ENCODE measurements at places on chromosomes 7 and 10.

DNA sequence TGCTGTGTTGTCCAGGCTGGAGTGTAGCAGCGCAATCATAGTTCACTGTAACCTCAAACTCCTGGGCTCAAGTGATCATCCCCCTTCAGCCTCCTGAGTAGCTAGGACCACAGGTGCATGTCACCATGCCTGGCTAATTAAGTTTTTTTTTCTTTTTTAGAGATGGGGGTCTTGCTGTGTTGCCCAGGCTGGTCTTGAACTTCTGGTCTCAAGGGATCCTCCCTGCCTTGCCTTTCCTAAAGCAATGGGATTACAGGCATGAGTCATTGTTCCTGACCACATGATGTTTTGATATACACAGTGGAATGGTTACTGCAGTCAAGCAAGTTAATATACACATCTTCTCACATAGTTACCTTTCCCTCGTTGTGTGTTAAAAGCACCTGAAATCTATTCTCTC, 140.3 kb downstream of the GPR85 start:
- no peak for DNase-seq

- no peak for DNase-seq
These were observed 14.7 kb downstream of the SPAM1 start for GRCh38 chr7:123939784-123940183.

DNA sequence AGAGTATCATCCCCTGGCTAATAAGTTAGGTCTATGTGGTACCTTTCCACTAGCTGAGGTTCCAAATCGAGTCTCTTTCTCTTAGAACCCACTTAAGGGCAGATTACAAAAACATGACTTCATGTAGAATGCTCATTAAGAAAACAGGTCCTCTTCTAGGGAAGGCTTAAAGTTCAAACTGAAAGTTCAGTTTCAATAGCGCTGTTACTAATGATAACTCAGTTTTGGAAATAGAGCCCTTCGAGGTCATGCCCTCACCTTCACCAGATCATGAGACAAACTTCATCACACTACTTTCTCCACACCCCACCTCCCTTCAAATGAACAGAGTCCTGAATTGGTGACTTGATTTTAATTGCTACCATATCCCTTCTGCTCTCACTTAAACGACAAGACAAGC, 26.2 kb downstream of the HGF start:
- DNase-seq: no peak

- no peak for DNase-seq
These were observed 111.2 kb upstream of the BET1 start for GRCh38 chr7:94115316-94115715.

- DNase-seq: no peak
These were observed 164.7 kb downstream of the ADAM12 start for GRCh38 chr10:126223512-126224067.

DNA sequence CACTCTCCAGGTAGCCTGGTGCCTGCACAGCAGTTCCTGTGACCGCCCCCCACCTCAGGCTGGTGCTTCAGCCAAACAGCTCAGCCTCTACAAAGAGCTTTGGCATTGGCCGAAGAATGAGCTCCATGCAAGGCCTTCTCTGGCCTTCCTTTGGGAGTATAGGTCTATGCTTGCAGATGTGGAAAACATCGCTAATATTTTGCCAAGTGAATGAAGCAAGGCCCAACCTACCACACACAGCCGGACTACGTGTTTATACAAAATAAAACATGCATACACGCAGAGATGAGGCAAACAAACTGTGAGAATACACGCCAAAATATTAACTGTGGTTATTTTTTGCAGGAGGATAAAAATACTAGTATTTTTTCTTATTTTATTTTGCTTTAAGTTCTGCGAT, 416.2 kb upstream of the C7orf33 start:
- no peak for DNase-seq

GRCh38 chr7:20730611-20731010, 56.1 kb downstream of the SP8 start:
- DNase-seq: no peak

GRCh38 chr7:148735967-148736366, 37.3 kb downstream of the CUL1 start:
- no peak for DNase-seq

DNA sequence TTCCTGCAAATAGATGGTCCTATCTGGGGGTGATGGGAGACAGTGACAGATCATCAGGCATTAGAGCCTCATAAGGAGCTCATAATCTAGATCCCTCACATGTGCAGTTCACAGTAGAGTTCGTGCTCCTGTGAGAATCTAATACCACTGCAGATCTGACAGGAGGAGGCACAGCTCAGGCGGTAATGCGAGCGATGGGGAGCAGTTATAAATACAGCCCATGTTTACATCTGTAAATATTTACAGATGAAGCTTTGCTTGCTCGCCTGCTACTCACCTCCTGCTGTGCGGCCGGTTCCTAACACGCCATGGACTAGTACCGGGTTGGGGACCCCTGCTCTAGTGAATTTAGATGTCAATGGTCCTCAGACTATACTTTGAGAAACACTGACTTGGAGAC, 17.0 kb upstream of the CDCA7L start:
- DNase-seq: no peak

DNA sequence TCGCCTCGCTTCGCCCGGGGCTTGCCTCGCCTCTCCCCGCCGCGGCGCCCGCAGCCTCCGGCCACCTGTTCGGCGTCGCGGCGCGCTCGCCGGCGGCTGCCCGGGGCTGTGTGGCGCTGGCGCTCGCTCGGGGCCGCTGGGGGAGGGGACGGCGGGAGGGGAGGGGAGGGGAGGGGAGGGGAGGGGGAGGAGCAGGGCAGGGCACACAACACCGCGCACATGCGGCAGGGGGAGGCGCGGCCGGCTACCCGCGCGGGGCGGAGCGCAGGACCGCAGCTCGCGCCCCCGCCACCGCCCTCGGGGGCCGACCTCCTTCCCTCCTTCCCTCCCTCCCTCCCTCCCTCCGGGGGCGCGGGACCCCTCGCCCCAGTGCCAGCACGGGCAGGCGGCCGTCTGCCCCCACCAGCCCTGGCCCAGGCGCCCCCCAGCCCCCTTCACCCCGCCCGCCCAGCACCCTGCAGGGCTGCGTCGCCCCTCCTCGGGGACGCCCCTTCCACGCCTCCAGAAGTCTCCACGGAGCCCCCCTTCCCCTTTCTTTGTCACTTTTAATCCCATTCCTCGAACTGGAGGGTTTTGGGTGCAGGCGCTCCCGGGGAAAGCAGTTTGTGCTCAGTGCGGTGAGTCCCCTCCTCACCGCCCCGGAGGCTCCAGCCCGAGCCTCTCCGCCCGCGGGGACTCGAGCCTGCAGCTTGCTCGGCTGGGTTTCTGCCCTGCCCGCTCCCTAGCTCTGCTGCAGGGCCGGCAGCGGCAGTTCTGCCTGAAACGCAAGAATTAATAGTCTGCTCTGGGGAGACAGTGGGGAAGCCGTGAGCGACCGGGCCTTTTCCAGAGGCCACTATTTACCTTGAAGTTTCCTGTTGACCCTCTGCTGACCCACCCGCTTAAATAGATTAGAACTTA, at the start of gene PARD3:
Gene PARD3, minus strand, starts transcription at position 112 of the 900 bp plus-strand sequence. CDS start 301 bp downstream, outside the sequence.
- DNase-seq: no peak

GRCh38 chr10:114539623-114540022, 118.5 kb downstream of the ABLIM1 start:
- DNase-seq: no peak

- DNase-seq: no peak
These were observed 46.4 kb downstream of the ESYT2 start for GRCh38 chr7:158782761-158783401.

GRCh38 chr10:97547271-97547600, 25.3 kb upstream of the ANKRD2 start:
- DNase-seq: no peak

GRCh38 chr10:43817368-43817767, 168.7 kb upstream of the ZNF32 start:
- DNase-seq: no peak

All from activated naive CD4-positive, alpha-beta T cell treated with anti-CD3 and anti-CD28 coated beads, Interleukin-2, amount 50 U/mL, for 72 hours (primary cell).